ENCODE measurements at places on chromosomes 5 and 9.

GRCh38 chr5:73770172-73771025, 144.4 kb downstream of the ARHGEF28 start:
- DNase-seq, result no peak

DNA sequence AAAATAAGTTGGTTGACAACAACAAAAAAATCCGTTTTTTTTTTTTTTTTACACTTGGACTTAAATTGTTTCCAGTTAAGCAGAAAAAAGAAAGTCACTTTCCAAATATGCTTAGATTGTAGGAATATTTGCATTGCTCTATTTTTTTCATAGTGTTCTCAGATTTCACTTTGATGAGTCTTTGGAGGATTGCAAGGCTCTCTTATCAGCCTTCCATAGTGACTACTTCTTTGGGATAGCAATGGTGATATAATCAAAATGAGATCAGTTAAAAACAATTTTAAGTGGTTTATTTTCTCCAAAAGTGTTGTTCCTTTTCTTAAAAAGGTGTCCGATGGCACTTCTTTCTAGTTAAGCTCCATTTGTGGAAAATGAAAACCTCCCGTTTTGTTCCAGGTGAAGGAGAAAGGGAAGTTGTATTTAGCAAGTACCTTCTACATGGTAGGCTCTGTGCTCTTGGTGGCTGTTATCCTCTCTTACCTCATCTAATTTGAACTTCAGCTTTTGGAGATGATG, 3.9 kb downstream of the RASGRF2 start:
- no peak for DNase-seq

DNA sequence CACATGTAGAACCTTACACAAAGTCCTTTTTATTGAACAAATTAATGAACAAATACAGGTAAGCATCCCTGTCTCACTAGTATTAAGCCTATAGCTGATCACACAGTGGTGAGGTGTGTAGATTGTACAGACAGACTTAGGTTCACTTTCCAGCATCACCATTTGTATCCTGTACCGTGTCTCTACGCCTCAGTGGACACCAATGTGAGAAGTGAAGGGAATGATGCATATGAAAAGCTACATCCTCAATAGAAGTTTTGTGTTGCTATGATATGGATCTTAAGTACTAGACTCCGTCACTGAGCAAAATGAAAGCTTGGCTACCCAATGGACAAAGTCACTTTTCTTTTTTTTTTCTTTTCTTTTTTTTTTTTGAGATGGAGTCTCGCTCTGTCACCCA, 46.6 kb downstream of the UGCG start:
- DNase-seq, result no peak

DNA sequence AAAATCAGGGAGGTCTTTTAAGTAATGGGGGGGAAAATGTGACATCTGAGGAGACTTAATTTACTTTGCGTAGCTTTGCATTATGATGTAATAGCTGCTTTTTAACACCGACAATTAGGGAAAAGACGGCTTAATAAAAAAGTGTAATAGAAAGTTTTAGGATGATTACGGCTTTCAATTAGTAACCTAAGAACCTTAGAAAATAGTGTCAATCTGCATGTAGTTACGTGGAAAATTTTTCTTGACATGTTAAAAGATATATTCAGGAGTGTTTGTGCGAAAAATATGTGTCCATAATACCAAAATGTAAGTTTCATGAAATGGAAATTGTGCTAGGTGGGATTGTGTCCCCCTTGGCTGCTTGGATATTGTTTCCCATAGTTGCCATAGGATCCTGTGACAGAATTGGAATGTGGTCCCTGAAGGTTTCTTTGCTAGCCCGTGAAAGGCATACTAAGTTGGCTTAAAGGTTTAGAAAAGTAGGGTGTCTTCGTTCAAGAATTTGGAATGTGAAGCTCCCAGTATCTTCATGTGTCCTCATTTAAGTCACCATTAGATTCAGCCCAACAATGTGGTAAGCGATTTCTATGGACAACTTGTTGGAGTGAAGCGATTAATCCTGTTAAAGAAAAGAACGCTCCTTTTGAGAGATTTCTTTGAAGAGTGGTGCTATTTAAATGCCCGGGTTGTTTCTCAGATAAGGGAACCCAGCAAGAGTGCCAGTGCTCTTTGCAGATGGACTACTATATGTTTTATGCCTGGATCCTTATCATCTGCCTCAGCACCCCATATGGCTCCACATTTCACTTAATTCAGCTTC, 2.0 kb downstream of the RGMB start:
- no peak for DNase-seq

GRCh38 chr5:100970646-100971255, 67.7 kb upstream of the ST8SIA4 start:
- DNase-seq, result no peak

- no peak for DNase-seq
These were observed 214.6 kb upstream of the TLE4 start for GRCh38 chr9:79357194-79357593.

DNA sequence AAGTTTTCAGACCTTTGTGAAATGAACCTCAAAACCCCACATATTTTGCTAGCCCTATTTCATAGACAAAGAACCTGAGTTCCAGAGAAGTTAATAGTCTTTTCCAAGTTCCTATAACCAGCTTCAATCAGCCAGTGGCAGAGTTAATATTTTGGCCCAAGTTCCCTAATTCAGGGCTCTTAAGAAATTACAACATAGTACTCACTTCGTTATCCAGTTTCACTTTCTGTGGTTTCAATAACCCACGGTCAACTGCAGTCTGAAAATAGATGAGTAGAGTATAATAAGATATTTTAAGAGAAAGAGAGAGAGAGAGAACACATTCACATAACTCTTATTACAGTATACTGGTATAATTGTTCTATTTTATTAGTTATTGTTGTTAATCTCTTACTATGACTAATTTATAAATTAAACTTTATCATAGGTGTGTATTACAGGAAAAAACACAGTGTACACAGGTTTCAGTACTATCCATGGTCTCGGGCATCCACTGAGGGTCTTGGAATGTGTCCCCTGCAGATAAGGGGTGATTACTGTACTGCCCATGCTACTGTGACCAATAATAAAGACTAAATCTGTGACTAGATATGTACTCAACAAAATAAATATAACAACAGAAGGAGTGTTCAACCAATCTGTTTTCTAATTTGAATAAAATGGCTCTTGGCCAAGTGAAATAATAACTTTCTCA, 9.3 kb upstream of the MYOT start:
- no peak for DNase-seq

DNA sequence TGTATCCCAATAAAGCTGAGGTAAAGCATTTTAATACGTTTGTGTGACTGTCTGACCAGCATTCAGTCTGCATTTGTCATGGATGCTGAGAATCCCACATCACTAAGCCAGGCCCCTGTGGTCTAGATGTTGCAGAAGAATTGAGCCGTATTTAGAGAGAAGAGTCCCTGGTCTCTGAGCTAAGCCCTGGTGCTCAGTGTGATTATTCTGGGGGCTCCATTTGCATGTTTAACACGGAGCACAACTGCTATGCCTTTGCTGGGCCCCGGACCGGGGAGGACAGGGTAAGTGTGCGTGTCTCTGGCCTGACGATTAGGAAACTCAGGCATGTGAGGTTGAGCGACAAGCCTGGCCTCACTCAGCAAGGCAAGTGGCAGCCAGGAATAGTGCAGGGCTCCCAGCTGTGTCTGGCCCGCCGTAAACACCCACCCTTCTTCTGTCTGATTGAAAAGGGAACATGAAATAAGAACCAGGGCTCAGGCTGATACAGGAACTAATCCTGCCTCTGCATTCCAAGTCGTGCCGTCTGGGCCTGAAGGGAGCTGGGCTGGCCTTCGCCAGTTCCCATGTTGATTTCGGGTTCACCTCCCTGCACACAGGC, 22.3 kb downstream of the FAM78A start:
- DNase-seq, result no peak

DNA sequence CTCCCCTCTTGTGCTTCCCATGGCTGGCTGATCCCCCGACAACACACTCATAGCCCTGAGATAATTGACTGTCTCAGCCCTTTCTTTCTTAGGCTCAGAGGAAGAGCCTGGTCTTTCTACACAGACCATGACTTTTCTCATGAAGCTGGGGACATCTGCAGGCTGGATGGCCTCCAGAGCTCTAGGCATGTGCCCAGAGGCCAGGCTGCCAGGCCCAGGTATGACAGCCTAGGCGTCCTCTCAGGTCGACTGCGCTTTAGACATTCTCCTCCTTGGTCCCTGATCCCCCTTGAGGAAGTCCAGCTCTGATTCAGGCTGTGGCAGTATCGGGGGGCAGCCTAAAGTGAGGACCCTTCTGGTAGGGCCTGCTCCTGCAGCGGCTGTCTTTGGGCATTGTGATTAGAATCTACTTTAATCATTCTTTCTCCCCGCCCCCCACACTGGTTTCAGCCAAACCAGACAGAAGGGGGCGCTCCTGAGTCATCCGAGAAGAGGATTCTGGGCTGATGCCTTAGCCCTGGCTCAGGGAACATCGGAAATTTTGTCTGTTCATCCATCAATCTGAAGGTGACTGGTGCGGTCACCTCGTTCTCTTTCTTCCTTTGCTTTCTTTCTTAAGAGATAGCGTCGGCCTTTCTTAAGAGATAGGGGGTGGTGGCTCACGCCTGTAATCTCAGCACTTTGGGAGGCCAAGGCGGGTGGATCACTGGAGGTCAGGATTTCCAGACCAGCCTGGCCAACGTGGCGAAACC, 66.5 kb upstream of the HSPA9 start:
- DNase-seq, result peak; percentile 78

- DNase-seq, result no peak
These were observed 144.3 kb downstream of the EFNA5 start for GRCh38 chr5:107526270-107526937.

Data from activated CD4-positive, CD25-positive, alpha-beta regulatory T cell treated with anti-CD3 and anti-CD28 coated beads, Interleukin-2, amount 50 U/mL, for 72 hours (primary cell).